ENCODE measurements at places on chromosomes 4 and X.

- no peak for DNase-seq
These were observed 17.6 kb downstream of the CD99 start for GRCh38 chrX:2708592-2709188.

- no peak for DNase-seq
These were observed 79.8 kb downstream of the NAT8L start for GRCh38 chr4:2138846-2139500.

GRCh38 chr4:85964298-85964697, 395.6 kb downstream of the MAPK10 start:
- peak; percentile 11 for DNase-seq

DNA sequence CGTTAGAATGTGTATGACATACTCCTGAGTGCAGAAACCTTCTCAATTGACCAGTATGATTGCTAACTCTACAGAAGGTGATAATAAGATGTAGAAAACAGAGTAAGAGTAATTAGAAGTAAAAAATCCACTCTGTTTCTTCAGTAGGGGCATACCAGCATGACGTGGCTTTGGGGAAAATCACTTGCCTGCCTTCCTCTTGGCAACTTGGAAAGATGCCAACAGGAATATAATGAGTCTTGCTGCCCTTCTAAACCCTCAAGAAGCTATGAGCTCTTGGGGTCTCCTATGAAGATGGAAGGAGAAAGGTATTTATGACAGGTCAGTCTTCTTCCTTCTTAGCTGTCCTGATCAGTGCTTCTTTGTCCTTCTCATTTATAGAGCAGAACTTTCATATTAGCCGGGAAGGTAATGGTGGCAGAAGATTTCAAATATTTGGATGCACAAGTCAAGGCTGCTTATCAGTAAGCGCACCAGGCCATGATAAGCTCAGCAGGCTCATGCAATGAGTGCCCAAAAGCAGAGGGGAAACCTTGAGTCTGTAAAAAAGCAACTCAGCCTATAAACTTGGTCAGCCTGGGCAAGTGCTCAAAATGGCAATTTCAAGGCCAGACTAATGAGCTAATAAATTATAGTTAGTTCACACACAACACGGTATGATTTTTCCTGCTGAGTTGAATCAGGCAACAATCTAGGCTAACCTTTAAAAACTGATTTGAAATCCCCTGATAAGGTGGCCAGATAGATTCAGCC, 69.7 kb upstream of the PPARGC1A start:
- no peak for DNase-seq

GRCh38 chr4:5218376-5219069, 167.2 kb downstream of the STK32B start:
- no peak for DNase-seq

DNA sequence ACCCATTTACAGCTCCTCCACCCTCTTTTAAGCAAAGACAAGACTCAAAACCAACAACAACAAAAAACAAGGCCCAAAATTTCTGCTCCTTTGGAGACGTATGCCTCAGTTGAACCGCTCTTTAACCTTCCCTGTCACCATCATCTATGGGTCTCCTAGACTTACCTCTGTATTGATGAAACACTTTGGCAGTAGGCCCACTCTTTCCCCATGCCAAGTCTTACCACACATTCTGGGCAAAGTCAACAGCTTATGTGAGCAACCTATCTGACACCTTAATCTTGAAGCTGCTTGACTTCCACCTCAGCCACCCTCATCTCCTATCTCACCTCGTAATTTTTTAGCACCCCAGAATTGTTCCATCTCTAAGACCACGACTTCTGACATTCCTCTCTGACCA, 99.7 kb upstream of the CXorf66 start:
- no peak for DNase-seq

DNA sequence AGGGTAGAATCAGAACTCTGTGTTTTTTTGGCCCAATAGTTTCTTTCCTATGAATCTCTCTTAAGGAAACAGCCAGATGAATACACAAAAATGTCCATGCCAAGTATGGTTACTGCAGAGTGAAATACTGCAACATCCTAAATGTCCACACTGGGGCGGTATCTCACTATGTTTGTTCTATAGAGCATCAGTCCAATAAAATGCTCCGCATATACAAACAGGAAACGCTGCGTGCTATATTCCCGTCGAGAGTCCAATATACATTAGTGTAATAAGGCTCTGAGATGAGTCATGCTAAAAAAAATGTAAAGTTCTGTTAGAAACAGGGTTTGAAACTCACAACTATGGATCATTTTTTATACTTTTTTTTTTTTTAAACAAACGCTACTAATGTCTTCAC, 72.9 kb upstream of the ENOX2 start:
- no peak for DNase-seq

DNA sequence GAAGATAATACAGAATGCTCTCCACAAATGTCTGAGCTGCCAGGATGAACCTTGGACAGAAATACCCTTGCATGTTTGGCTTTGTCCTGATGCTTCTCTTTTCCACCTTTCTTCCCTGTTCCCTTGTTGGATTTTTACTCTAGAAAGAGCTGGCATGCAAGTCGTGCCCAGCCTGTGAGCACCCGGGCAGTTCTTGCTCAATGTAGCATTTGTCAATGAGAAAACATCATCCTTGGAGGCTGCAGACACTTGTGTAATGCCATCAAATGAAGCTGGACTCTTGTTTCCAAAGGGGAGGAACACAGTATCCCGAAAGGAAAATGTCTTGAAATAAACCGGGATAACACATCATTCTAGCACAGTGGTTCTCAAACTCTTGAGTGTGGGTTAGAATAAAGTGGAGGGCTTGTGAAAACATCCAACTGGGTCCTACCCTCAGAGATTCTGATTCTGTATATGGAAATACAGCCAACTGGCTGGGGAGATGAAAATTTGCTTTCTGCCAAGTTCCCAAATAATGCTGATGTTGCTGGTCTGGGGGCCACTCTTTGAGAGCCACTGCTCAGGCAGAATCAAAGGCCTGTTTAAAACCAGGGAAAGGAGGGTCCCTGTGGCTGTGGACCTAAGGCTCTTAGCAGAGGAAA, 237.2 kb downstream of the SPATA18 start:
- DNase-seq, result no peak

DNA sequence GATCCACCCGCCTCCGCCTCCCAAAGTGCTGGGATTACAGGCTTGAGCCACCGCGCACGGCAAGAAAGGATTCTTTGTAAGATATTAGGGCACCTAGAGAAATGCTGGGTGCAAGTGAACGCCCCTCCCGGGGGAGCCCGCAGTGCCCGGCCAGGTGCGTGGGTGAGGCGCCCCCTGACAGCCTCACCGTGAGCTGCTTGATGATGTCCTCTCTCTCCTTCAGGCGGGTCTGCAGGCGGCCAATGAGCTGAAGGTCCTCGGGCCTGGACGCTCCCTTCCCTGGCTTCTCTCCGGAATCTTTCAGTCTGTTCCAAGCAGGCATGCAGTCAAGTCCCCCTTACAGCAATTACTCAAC, 21.9 kb downstream of the MED28 start:
- DNase-seq, result no peak
